ENCODE measurements at places on chromosomes 3 and 15.

DNA sequence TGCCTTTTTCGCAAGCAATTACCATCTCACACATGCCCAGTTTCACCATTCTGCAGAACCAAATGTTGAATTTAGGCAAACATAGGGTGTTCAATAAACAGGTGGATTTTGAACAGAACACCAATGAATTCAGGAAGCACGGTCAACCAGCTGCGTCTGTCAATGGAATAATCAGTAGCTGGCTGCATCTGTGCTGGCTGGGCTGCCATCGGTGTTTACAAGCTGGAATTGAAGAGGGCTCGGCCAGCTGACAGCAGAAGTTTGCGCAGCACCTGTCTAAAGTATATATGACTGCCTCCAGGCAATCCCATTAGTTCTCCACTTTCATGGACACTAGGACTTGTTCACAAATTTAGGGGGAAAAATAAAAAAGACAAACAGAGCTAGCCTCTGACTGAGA lies 996.4 kb upstream of the CFAP20DC start:
- DNase-seq = peak; percentile 27

DNA sequence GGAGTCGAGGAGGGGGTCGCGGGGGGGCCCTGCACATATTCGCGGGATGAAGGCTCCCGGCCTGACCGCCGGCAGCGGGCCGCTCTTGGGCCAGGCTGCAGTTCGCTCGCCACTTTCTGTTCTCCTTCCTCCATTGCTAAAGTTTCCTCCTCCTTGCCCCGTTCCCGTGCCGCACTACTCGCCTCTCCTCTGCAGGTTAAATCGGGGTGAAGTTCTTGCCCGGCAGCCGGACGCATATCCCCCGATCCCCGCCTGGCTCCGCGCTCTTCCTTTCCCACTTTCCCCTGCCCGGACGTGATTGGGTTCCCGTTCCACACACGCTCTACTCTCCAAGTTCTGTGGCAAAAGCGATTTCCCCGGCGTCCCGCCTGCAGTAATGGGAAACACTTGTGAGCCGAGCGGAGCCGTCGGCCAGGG lies 556 bp downstream of the CRYBG3 start:
- peak; percentile 74 for DNase-seq

DNA sequence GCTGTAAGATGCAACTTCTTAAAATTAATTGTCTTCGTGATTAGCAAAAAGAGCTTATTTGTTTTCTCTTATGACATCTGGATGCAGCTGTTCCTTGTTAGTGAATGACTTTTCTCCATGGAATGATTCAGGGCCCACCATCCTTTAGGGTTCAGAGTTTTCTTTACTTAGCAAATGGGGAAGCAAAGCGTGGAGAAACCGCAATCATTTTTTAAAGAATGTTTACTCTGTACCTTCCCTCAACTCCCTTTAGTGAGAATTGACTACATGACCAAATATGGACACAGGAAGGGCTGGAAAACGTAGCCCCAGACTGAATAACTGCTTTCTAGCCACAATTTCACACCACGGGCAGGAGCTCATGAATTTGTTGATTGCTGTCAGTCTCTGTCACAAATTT lies 130.1 kb downstream of the EDEM1 start:
- DNase-seq = peak; percentile 59

GRCh38 chr15:70932397-70932796 lies 39.8 kb downstream of the LRRC49 start:
- no peak for DNase-seq

DNA sequence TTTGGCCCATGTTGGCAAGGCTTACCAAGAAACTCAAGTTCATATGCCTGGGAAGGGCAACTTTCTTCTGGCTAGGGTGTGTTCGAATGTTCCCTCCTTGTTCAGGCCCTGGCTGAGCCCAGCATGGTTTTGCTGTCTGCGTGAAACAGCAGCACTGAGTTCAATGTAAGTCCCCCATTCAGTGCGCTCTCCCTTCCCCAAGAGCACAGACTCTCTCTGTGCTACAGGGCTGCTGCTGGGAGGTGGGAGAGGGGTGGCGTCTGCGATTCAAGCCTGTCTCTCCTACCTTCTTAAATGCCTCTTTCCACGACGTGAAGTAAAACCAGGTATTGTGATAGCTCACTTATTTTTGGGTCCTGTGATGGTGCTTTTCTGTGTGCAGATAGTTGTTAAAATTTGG lies 289.3 kb upstream of the GOLIM4 start:
- no peak for DNase-seq
